ENCODE measurements at places on chromosomes 1 and 21.
A peak's percentile ranks its signal among the peaks of the same experiment; 100 is the strongest.

- no peak for DNase-seq
These were observed 47.2 kb downstream of the VPS26C start for GRCh38 chr21:37219761-37220432.

GRCh38 chr1:9280015-9280860 lies 12.5 kb upstream of the SPSB1 start:
- peak; percentile 86 for DNase-seq

- DNase-seq = peak; percentile 75
These were observed 565.2 kb upstream of the ADAMTS5 start for GRCh38 chr21:27532076-27532475.

- peak; percentile 5 for DNase-seq
These were observed 2.0 kb upstream of the PERM1 start for GRCh38 chr1:983798-984475.

- no peak for DNase-seq
These were observed 2.9 kb downstream of the EGLN1 start for GRCh38 chr1:231419147-231419546.

GRCh38 chr21:17585875-17586450 lies 26.7 kb downstream of the BTG3 start:
- DNase-seq = peak; percentile 31

DNA sequence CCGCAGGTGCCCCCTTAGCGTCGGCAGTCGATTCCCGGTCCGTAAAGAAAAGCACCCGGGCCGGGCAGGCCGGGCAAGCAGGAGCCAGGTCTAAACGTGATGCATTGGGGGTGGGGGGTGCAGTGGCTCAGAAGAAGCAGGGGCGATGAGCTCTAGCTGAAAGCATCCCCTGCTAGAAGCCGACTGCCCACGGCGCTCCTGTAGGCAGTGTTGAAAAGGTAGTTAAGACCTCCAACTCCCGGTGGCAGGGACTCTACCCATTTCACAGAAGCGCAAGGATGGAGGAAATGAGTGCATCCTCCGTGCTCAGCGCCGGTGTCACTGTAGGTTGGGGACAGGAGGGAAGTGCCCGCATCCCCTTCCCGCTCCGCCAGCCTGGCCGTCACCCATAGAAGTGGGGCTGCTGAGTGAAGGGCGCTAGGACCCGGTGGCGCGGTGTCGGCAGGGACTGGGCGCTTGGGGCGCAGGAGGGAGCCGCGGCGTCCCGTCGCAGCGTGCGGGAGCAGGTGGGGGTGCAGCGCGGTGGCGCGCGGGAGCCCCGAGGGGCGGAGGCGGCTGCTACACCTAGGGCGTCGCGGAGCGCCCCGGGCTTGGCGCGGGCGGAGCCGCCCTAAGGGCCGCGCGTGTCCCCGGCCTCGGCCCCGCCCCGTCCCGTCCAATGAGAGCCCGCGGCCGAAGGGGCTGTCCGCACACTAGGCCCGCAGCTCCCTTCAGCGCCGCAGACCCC lies at the start of gene WNT2B:
Gene WNT2B, plus strand, starts transcription at position 688 of the 727 bp plus-strand sequence. CDS start 298 bp downstream, outside the sequence.
- no peak for DNase-seq

GRCh38 chr1:179867493-179868330 lies 9.9 kb downstream of the TOR1AIP2 start:
- peak; percentile 36 for DNase-seq

DNA sequence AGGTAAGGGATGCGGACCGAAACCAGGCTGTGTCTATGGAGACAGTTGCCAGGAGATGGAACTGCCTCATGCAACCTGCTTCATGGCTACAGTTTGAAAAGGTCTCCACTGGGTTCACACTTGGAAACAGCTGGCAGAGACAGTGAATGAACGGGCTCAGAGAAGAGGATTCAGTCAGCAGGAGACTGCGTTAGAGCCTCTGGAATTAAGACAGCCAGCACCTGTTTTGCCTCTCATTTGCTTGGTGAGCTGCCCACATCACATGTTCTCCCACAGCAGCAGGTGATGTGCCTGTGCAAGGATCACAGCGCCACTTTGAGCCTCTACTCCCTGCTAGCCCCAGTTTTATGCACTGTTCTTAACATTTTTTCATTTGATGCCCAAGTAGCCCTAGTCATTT lies 321.0 kb downstream of the PLPP3 start:
- no peak for DNase-seq

- DNase-seq = no peak
These were observed 39.7 kb upstream of the SLC2A1 start for GRCh38 chr1:42998386-42998785.

GRCh38 chr1:90809093-90809492 lies 92.0 kb upstream of the BARHL2 start:
- no peak for DNase-seq

DNA sequence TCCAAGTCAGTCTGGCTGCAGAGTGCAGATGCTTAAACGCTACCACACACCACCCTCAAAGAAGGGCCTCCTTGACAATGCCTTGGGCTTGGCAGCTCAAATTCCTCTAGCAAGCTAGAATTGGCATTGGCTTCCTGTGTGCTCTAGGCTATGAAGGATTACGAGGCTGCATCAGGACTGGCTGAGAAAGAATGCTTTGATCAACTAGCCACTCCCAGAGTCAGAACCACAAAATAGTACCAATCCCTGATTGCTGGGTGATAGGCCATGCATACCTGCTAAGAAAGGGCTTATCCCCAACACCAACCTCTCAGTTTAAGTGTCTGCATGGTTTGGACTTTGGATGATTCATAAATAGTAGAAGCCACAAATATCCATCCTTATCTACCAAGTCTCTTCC lies 504.9 kb downstream of the OMA1 start:
- DNase-seq = no peak

GRCh38 chr1:214123061-214123784 lies 135.4 kb downstream of the PROX1 start:
- DNase-seq = peak; percentile 17

GRCh38 chr21:16156841-16157489 lies 427.2 kb downstream of the USP25 start:
- DNase-seq = no peak

GRCh38 chr21:37257967-37258877 lies 8.9 kb downstream of the VPS26C start:
- DNase-seq = peak; percentile 43

GRCh38 chr1:228876187-228876586 lies 140.9 kb downstream of the RHOU start:
- DNase-seq = no peak

GRCh38 chr1:115811140-115811828 lies 29.6 kb downstream of the NHLH2 start:
- DNase-seq = no peak

DNA sequence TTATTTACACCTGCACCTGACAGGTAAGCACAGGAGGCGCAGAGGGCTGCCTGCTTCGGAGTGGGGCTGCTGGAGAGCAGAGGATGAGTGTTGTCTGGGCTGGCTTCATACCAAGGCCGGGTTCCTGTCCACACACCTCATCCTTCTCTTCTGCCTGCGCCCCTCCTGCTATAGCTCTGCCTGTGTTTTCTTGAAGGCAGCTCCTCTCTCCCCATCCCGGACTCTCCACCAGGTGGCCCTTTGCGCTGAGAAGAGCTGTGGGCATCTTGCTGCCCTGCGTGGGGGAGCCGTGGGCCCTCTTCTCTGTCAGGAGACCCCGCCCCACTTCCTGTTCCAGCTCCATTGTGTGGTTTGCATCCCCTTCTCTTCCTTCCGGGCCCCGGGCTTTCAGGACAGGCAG lies 35.0 kb downstream of the ARHGEF10L start:
- no peak for DNase-seq

DNA sequence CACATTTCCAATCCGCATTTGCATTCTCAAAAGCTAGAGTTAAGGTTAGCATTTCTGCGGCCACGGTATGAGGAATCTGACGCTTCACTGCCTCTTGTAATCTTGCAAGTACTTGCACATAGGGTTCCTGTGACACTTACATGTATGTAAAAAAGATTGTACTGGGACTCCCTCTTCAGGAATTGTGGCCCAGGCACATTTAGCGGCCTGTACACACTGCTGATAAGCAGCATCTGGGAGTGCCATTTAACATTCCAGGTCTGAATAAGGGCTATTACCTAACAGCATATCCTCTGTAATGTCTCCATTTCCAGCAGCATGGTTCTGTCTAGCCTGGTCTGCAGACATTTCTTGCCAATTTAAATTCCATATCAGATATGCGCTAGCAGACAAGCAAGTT lies 75.7 kb downstream of the AXDND1 start:
- DNase-seq = no peak

DNA sequence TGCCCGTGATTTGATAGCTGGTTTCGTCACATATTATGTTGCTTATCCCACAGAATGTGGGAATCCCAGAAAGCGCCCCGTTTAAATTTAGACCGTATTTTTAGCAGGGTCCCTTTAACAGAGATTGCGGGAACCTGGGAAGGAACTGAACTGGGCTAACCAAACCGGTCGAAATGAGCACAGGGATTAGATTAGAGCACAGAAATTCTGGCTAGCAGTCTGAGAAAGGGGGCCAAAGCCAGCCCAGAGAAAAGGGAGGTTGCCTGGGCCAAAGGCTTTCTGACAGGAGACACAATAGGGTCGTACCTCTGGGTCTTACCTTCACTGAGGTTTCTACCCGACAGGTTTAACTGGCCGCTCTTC lies 327 bp downstream of the LRRC40 start:
- DNase-seq = no peak

DNA sequence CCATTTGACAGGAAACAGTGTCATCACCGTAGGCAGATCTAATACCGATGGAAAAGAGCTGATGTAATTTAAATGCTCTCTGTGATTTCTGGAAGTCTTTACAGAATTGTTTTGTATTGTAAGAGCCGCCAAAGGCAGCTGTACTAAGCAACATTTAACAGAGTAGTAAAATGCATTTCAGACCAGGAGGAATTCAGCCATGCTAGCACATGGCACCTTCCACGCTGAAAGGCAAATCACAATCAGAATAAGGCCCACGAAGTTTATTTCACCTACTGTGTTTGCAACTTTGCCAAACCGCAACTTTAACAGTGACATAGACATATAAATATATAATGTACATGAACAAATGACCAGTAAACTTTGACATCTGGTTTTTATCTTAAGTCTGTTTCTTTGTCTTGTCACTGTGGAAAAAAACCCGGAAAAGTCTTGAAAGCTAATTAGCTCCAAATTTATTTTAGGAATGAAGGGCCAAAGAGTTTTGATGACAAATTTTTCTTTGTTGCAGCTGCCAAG lies 26.1 kb upstream of the DISC1 start:
- no peak for DNase-seq

DNA sequence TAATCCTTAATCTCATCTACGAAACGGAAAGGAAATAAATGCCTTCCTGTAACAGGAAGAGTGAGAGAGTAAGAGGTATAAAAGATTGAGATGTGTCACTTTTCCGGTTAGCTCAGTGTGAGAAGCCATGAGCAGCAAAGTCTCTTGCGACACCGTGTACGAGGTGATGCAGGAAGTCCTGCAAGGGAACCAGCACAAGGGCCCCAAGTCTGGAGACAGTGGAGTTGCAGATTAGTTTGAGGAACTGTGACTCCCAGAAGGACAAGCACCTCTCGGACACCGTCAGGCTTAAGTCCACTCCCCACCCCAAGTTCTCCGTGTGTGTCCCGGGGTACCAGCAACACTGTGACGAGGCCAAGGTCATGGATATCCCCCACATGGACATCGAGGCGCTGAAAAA lies 592.3 kb upstream of the ADGRL2 start:
- no peak for DNase-seq

GRCh38 chr1:205004351-205004750 lies 38.7 kb upstream of the CNTN2 start:
- no peak for DNase-seq

GRCh38 chr1:91884459-91885212 lies 1.3 kb downstream of the TGFBR3 start:
- DNase-seq = no peak

DNA sequence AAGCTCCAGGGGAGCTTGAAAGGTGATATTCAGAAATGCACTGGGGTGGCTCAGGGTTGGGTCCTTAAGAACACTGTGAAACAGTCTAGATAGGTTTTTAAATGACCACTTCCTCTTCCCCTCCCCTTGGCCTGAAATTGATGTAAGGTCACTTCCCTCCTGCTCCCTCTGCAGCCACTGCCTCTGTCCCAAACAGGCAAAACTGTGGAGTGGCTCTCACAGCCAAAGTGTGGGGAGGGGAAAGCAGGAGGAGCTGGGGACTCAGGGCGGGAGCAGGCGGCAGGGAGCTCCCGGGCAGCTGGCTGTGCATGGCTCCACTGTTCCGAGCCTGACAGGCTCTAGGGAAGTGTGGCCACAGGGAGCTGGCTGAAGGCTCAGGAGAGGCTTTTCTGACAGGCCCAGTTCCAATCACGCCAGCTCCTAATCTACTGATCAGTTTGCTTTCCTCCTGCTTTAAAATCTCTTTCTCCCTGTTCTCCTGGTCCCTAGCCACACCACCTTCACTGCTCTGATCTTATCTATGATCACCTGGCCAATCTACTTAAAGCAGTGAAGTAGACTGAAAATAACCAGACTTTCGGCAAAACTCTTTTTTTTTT lies 5.1 kb upstream of the CSRP1 start:
- no peak for DNase-seq

GRCh38 chr1:29342983-29343382 lies 106.7 kb downstream of the PTPRU start:
- no peak for DNase-seq

- no peak for DNase-seq
These were observed 41.2 kb upstream of the B3GALNT2 start for GRCh38 chr1:235545292-235545930.

DNA sequence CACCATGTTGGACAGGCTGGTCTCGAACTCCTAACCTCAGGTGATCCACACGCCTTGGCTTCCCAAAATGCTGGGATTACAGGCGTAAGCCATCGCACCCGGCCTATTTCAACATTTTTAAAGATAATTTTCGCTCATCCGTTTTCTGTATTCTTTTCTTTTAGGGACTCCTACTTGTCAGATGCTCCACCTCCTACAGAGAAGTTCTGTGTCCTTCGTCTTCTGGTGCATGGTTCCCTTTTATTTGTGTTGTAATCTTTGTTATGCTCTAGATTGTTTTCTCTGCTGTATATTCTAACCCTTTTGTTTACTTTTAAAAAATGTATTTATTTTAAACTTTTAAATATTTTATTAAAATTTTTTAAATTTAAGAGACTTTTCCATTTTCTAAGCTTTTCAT lies 28.4 kb downstream of the CLDN14 start:
- no peak for DNase-seq

GRCh38 chr1:48120621-48121020 lies 101.9 kb upstream of the SLC5A9 start:
- DNase-seq = no peak

Data from RCC 7860 (cell line).